ENCODE measurements at places on chromosomes 7 and 10. TPM values are rescaled to one million over a fixed set of nuclear protein-coding genes. Genes with fewer than 3 reads are reported as not detected.

The DEPP1 gene
- total RNA-seq, result 8.0 TPM

The ANLN gene
- 11.4 TPM for total RNA-seq

The NOLC1 gene
- 84.1 TPM for total RNA-seq

The IKZF5 gene
- 10.8 TPM for total RNA-seq

The PKD2L1 gene
- not detected for total RNA-seq

The SNX10 gene
- total RNA-seq, result 5.4 TPM

The TM9SF3 gene
- 200 TPM for total RNA-seq

GRCh38 chr10:17206210-17206709 is 4.8 kb upstream of the TRDMT1 start:
- H3K36me3 ChIP-seq, result no peaks in the 10 kb centered on the region
- H3K4me3 ChIP-seq, result no peak overlapping the region
- no peaks in the 10 kb centered on the region for H3K27me3 ChIP-seq

DNA sequence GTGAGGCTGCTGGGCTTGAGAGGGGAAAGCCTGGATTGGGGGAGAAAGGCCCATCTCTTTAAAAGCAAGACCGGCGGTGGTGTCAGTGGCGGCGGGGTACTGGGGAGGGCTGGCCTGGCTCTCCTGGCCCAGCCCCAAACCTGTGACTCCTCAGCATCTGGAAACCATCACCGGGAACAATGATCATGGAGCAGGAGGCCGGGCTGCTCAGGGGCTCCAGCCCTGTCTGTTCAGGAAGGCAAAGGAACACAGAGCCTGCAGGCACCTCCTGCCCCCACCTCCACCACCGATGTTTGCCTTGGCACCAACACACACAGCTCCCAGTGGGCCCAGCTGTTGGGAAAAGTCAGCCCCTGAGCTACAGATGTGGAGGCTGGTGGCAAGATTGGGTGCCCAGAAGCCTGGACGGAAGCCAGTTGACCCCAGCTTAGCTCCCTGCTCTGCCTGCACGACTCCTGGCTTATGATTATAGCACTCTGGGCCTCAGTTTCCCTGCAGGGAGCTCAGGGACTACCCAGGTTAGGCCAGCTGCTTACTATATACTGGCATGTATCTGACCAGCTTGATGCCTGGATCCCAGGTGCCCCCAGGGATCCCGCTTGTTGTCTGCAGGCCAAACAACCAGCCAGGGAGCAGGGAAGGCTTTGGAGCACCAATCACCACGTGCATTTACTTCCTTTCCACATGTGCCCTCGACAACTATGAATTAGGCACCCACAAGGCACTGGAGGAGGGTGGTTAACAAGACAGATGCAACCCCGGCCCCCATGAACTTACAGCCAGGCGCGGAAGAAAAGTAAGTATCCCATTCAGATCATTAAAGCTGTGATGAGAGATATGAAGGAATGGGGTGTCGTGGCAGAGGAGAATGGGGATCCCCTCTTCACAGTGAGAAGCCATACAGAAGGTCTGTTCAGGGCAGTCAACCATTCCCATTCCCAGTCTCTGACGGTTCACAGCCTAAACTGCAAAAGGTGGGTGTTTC is 37.3 kb downstream of the ZCCHC24 start:
- DNase-seq, result peak; percentile 44
- H3K36me3 ChIP-seq, result peaks cover 4% of the 10 kb centered on the region
- no peak overlapping the region for H3K27ac ChIP-seq
- no peak overlapping the region for H3K4me3 ChIP-seq

- no peaks in the 10 kb centered on the region for H3K36me3 ChIP-seq
- DNase-seq, result no peak
- no peak overlapping the region for H3K4me3 ChIP-seq
- H3K27ac ChIP-seq, result no peak overlapping the region
These were observed 93.0 kb downstream of the EBF3 start for GRCh38 chr10:129870961-129871621.

- H3K36me3 ChIP-seq, result no peaks in the 10 kb centered on the region
- no peaks in the 10 kb centered on the region for H3K27me3 ChIP-seq
- H3K27ac ChIP-seq, result no peak overlapping the region
- H3K4me1 ChIP-seq, result no peaks in the 10 kb centered on the region
- no peak for DNase-seq
These were observed 111.6 kb downstream of the TMEM168 start for GRCh38 chr7:112678626-112679025.

DNA sequence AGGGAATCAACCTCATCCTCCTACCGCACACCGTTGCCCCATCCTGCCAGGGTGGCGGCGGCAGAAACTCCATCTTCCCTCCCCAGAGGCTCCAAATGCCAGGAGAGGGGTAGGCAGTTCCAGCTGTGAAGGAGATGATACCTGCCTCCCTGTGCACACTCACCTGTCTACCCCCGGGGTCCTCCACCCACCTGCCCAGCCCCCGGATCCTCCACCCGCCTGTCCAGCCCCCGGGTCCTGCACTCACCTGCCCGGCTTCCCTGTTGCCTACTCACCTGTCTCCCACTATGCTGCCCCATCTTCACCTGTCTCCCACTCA is 13.4 kb upstream of the DNAAF5 start:
- H3K4me1 ChIP-seq, result no peaks in the 10 kb centered on the region
- H3K36me3 ChIP-seq, result no peaks in the 10 kb centered on the region
- H3K27me3 ChIP-seq, result peaks cover 2% of the 10 kb centered on the region
- no peak overlapping the region for H3K27ac ChIP-seq
- H3K4me3 ChIP-seq, result no peak overlapping the region
- no peak for DNase-seq

- H3K4me3 ChIP-seq, result no peak overlapping the region
- DNase-seq, result peak; percentile 39
- H3K36me3 ChIP-seq, result no peaks in the 10 kb centered on the region
- no peak overlapping the region for H3K27ac ChIP-seq
These were observed 86.1 kb upstream of the IGFBP3 start for GRCh38 chr7:46007194-46007593.

GRCh38 chr7:120216947-120217346 is 56.0 kb upstream of the KCND2 start:
- H3K4me1 ChIP-seq, result no peaks in the 10 kb centered on the region
- DNase-seq, result no peak
- H3K4me3 ChIP-seq, result no peak overlapping the region
- no peaks in the 10 kb centered on the region for H3K36me3 ChIP-seq

- H3K27me3 ChIP-seq, result no peaks in the 10 kb centered on the region
- no peak for DNase-seq
- no peak overlapping the region for H3K4me3 ChIP-seq
- no peak overlapping the region for H3K27ac ChIP-seq
- H3K36me3 ChIP-seq, result no peaks in the 10 kb centered on the region
These were observed 21.8 kb downstream of the ZNF775 start for GRCh38 chr7:150400788-150401423.

DNA sequence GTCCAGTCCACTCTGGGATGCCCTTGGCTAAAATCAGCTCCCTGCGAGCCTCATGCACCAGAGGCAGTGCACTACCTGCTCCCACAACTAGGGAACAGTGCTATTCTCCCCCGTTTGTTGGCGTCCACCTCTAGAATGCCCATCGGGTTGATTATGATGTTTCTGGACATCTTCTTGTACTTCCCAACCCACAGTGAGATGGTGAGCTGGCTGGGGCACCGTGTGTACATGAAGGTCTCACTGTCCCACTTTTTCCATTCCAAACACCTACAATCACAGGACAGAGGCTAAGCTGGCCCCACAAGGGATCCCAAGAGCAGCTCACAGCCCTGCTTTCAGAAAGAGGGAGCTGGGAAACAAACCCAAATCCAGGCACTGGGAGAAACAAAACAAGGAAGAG is 126.2 kb upstream of the ZNF92 start:
- H3K36me3 ChIP-seq, result no peaks in the 10 kb centered on the region
- DNase-seq, result no peak
- H3K4me1 ChIP-seq, result no peaks in the 10 kb centered on the region
- H3K27ac ChIP-seq, result no peak overlapping the region

DNA sequence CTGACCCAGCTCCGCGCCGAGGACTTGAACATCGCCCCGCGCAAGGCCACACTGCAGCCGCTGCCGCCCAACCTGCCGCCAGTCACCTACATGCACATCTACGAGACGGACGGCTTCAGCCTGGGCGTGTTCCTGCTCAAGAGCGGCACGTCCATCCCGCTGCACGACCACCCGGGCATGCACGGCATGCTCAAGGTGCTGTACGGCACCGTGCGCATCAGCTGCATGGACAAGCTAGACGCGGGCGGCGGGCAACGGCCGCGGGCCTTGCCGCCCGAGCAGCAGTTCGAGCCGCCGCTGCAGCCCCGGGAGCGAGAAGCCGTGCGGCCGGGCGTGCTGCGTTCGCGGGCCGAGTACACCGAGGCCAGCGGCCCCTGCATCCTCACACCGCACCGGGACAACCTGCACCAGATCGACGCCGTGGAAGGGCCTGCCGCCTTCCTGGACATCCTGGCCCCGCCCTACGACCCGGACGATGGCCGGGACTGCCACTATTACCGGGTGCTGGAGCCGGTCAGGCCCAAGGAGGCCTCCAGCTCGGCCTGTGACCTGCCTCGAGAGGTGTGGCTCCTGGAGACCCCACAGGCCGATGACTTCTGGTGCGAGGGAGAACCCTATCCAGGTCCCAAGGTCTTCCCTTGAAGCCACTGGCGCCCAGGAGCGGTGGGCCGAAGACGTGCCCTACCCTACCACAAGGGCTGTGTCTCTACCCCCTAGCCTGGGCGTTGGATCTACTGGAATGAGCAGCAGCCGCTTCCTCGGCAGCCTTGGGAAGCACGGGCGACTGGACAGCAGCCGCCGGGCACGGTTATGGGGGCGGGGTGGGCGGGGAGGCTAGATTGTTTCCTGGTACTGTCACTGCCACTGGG is 945 bp downstream of the ADO start:
- H3K4me3 ChIP-seq, result peak overlapping the region; percentile 91
- H3K27ac ChIP-seq, result peak overlapping the region; percentile 92
- peaks cover 2% of the 10 kb centered on the region for H3K36me3 ChIP-seq
- DNase-seq, result peak; percentile 38
- peaks cover 14% of the 10 kb centered on the region for H3K4me1 ChIP-seq

DNA sequence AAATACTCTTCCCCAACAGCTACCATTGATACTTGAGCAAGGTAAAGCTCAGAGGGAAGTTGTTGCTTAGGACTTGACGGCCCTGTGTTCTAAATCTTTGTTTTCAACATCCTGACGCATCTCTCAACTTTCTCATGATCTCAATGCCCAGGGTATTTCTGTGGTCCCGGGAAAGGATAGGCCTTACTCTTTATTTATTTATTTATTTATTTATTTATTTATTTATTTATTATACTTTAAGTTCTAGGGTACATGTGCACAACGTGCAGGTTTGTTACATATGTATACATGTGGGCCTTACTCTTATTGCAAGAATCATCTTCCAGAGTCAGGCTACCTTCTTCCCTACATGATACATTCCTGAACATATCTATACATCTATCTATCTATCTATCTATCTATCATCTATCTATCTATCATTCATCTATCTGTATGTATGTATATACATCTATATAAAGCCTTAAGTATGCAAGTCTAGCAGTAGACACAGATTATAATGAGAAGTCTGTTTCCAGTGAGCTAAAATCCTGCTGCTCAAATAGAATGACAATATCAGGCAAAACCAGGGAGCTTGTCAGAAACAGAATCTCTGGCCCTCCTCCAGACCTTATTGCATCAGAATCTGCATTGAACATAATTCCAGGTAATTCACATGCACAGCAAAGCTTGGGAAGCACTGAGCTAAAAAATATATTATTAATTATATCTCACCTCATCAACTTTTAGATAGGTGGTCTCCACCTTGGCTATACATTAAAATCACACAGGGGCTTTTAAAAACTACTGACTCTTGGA is 12.2 kb upstream of the CPA5 start:
- H3K36me3 ChIP-seq, result no peaks in the 10 kb centered on the region
- DNase-seq, result no peak
- no peak overlapping the region for H3K27ac ChIP-seq
- no peaks in the 10 kb centered on the region for H3K27me3 ChIP-seq
- no peaks in the 10 kb centered on the region for H3K4me1 ChIP-seq

GRCh38 chr10:71584461-71584860 is 135.1 kb downstream of the C10orf105 start:
- peak overlapping the region; percentile 99 for H3K27ac ChIP-seq
- no peaks in the 10 kb centered on the region for H3K27me3 ChIP-seq
- DNase-seq, result peak; percentile 58

GRCh38 chr7:99142727-99143520 is 984 bp downstream of the SMURF1 start:
- no peaks in the 10 kb centered on the region for H3K36me3 ChIP-seq
- H3K27me3 ChIP-seq, result no peaks in the 10 kb centered on the region
- H3K4me3 ChIP-seq, result peak overlapping the region; percentile 47

DNA sequence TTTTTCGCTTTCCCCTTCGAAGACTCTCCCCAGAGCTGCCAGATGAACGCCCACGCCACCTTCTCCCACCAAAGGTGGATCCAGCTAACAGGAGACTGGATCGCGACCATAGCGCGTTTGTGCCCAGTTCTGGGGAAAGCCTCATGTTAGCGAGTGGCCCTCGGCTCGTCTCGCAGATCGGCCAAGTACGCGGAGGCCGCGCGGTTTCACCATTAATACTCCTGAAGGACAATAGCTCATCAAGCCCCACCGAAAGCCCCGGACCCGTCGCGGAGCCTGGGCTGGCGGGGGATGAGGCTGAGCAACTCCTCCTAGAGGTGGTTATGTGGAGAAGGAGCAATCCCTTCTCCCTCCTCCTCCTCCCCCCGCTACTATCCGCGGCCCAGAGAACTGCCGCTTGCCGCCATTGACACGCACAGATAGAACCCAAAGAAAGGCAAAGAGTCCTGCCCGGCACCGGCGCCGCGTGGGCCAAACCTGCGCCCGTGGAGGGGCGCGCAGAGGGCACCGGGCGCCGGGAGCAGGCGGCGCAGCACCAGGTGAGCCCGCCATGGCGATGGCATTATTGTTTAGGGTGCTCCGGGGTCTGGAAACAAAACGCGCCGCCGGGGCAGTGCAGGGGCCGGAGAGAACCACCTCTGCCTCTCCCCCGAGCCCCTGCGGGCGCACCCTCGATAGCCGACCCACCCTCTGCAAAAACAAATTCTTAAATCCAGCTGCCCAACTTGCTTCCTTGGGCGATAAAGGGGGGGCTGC is at the start of gene MACROH2A2:
Gene MACROH2A2 (plus strand): TSS at position 385 of the 756 bp plus-strand sequence. CDS start 22,813 bp downstream, outside the sequence.
- H3K36me3 ChIP-seq, result no peaks in the 10 kb centered on the region
- DNase-seq, result peak; percentile 76

- no peaks in the 10 kb centered on the region for H3K4me1 ChIP-seq
- H3K36me3 ChIP-seq, result peaks cover 38% of the 10 kb centered on the region
- H3K27ac ChIP-seq, result no peak overlapping the region
- H3K4me3 ChIP-seq, result no peak overlapping the region
- no peak for DNase-seq
These were observed 12.6 kb downstream of the CYP51A1 start for GRCh38 chr7:92121681-92122080.

GRCh38 chr10:48880016-48880705 is 59.5 kb downstream of the LRRC18 start:
- H3K36me3 ChIP-seq, result no peaks in the 10 kb centered on the region
- H3K4me1 ChIP-seq, result no peaks in the 10 kb centered on the region
- no peak overlapping the region for H3K27ac ChIP-seq

- H3K36me3 ChIP-seq, result no peaks in the 10 kb centered on the region
- no peak for DNase-seq
- no peak overlapping the region for H3K4me3 ChIP-seq
- peaks cover 82% of the 10 kb centered on the region for H3K27me3 ChIP-seq
- H3K27ac ChIP-seq, result no peak overlapping the region
These were observed 744 bp upstream of the DRGX start for GRCh38 chr10:49396666-49396999.

GRCh38 chr7:101743241-101743994 is 74.0 kb upstream of the CUX1 start:
- no peak overlapping the region for H3K27ac ChIP-seq
- peak overlapping the region; percentile 54 for H3K4me3 ChIP-seq
- H3K4me1 ChIP-seq, result peaks cover 5% of the 10 kb centered on the region
- no peaks in the 10 kb centered on the region for H3K36me3 ChIP-seq
- DNase-seq, result peak; percentile 57
- peaks cover 5% of the 10 kb centered on the region for H3K27me3 ChIP-seq
